HCT116 (cell line): ENCODE measurements at places on chromosomes 5 and 9.
A peak's percentile ranks its signal among the peaks of the same experiment; 100 is the strongest.

GRCh38 chr5:180959661-180960060 lies 29.0 kb upstream of the BTNL3 start:
- no peak for DNase-seq

DNA sequence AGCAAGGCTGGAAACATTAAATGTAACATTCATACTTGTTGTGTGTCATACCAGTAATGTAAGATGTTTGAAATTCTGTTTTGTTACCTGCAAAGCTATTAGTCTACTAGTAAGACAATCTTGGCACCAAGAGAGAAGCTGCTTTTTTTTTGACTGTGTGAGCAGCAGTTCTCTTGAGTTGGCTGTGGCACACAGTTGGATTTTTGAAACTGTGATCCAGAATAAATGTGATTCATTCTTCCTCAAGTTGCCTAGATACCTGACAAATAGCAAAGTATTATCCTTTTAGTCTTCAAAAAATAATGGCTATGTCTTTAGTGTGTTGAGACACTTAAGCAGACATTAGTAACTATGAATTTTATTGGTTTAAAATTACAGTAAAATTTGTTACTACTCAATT lies 57.2 kb upstream of the HAPLN1 start:
- no peak for DNase-seq

GRCh38 chr5:108629779-108630528 lies 117.7 kb upstream of the FER start:
- no peak for DNase-seq

DNA sequence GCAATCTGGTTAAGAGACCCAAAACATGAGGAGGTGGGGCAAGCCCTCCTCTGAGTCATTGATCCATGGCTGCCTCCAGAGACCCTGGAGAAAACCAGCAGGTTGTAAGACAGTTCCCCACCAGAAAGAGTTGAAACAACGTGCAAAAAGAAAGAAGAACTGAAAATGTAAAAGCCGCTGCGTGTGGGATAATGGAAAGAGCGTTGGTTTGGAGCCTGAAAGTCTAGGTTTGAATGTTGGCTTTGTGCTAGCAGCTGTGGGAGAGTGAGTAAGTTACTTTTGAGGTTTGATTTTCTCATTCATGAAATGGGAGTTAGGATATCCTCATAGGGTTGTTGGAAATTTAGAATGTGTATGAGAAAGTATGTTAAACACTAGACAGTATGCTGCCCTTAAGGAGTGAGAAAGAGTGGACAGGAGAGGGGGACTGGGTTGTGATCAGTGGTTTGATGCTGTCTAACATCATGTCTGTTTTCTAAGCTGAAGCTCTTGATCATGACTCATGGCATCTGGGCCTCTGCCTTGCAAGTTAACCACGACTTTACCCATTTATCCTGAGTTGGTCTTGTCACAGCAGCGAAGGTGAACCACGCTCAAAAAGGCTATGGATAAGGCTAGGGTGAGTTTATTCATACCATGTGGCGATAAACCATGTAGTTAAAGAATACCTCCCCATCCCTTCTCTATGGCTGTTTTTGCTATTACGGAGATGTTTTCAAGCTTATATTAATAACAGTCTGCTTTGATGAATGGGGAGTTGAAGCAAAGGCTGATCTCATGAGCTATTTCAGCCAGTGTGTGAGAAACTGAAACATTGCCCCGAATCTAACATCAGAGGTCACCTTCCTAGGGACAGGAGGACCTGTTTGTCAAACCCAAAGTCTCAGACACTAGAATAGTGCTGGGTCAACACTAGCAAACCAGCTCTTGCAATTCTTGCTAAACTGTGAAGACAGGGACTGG lies 41.3 kb downstream of the ZNF366 start:
- no peak for DNase-seq

DNA sequence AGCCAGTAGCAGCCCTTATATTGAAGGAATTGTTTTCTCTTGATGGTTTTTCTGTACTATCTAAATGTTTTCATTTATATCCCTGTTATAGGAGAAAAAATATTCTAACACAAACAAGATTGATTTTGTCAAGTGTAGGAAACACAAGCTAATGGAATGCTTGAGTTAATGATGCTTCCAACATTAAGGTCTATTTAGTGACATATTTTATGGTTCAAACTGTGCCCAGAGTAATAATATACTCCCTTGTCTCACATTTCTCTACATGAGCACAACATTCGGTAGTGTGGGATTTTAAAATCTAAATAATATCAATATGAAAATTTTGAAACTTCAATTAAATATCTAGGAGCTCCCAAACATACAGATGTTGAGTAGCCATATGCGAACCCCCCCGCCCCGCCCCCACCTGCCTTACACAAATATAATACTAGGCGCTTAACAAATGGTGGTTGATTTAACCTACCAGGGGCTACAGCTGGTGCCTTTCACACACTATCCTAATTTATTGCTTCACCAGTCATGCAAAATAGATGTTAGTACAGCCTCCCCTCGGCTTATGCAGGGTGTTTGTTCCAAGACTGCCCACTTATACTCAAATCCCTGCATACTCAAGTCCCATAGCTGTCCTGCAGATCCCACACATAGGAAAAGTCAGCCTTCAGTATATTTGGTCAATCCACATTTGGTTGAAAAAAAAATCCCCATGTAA lies 124.1 kb upstream of the ACO1 start:
- no peak for DNase-seq

- no peak for DNase-seq
Measured at GRCh38 chr5:143717400-143717799, 94.6 kb upstream of the HMHB1 start.

DNA sequence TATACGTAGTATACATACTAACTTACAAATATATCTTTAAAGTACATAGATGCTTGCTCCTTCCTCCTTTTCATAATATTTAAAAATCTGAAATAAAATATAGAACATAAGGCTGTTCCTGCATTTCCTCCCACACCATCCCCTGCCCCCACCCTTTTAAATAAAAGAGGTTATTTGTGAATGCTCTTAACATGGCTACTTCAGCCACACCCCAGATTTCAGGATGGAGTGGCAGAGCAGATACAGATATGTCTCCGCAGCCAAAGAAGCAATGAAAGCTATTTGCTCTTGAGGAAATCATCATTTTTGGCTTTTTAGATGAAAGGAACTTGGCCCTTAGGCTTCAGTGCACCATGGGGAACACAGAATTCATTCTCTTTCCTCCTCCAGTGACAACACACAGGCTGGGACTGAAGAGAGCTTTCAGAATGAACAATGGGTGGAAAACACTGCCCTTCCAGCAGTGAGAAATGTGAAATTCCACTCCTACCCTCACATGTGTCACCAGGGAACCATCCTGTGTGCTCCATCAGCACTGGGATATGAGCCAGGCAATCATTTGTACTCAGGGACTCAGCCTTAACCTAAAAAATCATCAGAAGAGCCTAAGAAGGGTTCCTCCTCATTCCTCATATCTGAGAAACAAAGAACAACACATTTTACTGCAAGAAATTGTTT lies 134.3 kb downstream of the PPP2R2B start:
- no peak for DNase-seq

DNA sequence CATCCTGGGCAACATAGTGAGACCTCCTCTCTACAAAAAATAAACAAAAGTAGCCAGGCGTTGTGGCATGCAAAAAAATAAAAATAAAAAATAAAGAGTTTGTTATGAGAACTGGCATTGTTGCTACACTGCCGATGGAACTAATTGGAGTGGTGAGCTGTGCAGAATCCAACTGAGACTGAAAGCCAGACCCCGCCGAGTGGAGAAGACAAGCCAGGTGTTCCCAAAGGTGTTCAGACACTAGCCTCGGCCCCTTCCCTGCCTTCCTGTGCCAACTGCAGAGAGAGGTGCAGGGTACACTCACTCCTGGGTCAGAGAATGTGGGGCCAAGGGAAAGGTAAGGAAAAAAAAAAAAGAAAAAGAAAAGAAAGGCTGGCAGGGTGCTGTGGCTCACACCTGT lies 37.7 kb upstream of the WDR38 start:
- no peak for DNase-seq

GRCh38 chr9:81370096-81370495 lies 319.3 kb downstream of the TLE1 start:
- no peak for DNase-seq

DNA sequence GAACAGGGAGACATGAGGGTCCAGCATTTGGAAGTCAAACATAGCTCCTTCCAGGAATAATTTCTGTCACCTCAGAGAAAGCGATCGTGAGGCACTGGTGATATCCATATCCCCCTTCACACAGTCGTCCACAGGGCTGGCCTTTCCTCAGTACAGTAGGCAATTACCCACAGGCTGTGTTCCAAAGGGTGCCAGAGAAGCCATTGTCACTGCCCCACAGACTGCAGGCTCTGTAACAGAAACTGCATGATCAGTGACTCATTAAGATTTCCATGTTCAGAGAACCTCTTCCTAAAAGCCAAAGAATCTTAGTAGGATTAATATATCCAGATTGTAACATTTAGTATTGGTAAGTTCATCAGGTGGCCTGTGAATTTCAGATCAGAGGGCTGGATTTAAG lies 127.6 kb downstream of the RPS23 start:
- no peak for DNase-seq

GRCh38 chr5:62779010-62779422 lies 200.4 kb downstream of the LRRC70 start:
- peak; percentile 48 for DNase-seq

DNA sequence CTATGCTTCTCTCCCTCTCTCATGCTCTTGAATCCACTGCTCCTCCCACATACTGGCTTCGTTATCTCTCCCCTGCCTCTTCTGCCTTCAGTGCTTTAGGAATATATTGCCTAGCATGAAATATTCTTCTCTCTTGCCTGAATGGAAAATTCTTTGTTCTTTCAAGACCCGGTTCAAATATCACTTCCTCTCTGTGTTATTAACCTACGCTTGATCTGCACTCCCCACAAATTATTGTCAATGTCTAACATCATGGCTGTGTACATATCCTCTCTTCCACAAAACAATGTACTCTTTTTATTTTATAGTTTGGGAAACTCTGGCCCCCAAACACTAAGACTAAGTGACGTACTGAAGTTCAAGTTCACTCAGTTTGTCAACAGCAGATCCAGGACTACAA lies 211.0 kb downstream of the SEC61B start:
- no peak for DNase-seq

GRCh38 chr9:87556039-87556438 lies 58.4 kb downstream of the DAPK1 start:
- DNase-seq = no peak

DNA sequence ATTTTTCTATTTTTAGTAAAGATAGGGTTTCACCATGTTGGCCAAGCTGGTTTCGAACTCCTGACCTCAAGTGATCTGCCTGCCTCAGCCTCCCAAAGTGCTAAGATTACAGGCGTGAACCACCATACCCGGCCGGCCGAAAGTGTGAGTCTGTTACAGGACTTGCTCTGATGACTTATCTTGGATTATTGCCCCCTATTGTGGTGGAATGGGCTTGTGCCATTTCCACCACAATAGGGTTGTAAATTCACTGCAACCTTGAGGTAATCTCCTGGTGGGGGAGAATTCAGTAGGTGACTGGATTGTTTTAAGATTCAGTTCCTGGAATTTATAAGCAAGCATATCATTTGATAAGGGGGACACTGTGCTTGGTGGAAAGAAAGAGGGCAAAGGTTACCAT lies 15.0 kb upstream of the HMGCR start:
- DNase-seq = no peak

- DNase-seq = no peak
Measured at GRCh38 chr5:157917491-157917890, 58.5 kb upstream of the CLINT1 start.

GRCh38 chr5:91386120-91386519 lies 3.0 kb upstream of the ARRDC3 start:
- DNase-seq = no peak

GRCh38 chr9:71094708-71095251 lies 26.6 kb downstream of the TRPM3 start:
- no peak for DNase-seq

DNA sequence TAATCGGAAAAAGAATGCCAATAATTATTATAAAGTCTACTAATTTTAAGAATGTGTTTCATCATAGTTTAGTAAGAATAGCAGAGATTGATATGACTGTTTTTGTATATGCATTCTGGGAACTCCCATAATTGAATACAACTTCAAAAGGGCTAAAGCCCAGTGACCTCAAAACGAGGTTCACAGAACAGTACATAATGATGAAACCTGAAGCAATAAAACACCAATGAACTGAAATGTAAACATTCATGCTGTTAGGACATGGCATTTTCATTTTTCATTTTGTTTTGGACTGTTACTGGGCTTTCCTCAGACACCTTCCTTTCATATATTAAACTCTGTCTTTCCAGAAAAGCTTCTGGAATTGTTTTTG lies 684 bp upstream of the JMY start:
- DNase-seq = no peak

GRCh38 chr9:37290366-37290939 lies 132.0 kb upstream of the GRHPR start:
- DNase-seq = no peak

DNA sequence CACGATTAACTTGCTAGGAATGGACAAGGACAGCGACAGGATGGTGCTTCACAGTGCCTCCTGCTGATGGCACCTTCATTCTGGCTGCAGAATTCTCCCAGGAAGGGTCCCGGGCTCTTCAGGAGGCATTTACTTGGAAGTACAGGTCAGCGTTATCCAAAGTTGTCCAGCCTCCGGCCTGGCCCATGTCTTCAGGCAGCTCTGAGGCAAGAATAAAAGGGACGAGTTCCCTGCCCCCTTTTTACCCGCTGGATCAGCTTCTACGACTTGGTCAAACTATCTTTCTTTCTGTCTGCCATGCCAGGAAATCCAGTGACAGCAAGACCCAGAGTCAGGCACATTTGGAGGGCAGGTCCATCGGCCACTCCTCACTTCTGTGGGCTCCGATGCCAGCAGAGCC lies 23.4 kb upstream of the GABBR2 start:
- DNase-seq = no peak

DNA sequence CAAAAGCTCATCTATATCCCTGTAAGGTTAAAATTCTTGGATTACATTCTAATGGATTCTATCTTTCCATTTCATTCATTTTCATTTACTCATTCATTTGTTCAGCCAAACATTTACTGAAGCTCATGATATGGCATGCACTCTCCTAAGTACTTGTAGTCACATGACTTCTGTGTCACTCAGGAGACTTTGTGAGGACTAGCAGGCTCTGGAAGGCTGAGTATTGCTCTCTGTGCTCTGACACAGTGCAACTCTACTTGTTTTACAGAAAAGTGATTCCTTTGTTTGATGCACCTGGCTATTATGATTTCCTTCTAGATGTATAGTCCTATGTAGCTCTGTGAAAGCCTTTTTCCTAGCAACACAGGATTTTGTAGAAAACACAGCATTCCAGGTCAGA lies 53.0 kb downstream of the YIPF5 start:
- DNase-seq = no peak

DNA sequence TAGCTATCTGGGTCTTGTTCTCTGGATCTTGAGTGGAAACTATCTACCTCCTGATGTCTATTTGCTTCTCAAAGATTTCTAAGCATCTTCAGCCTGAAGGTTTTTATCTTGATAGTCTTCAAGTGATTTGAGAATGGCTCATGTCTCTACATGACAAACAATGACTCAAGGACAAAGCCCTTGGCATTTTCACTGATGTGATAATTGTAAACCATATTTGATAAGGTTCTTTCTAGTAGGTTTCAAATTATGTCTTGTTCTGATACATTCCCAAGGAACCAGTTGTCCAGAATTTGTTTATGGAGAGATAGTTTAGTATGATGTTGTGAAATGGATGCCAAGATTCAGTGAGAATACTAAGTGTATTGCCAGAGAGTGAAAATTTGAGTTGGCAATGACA lies 1079.3 kb upstream of the CDH9 start:
- DNase-seq = no peak
